ENCODE measurements at places on chromosomes 1 and 21.

GRCh38 chr1:179820226-179820970, 57.2 kb downstream of the TOR1AIP2 start:
- DNase-seq: no peak

DNA sequence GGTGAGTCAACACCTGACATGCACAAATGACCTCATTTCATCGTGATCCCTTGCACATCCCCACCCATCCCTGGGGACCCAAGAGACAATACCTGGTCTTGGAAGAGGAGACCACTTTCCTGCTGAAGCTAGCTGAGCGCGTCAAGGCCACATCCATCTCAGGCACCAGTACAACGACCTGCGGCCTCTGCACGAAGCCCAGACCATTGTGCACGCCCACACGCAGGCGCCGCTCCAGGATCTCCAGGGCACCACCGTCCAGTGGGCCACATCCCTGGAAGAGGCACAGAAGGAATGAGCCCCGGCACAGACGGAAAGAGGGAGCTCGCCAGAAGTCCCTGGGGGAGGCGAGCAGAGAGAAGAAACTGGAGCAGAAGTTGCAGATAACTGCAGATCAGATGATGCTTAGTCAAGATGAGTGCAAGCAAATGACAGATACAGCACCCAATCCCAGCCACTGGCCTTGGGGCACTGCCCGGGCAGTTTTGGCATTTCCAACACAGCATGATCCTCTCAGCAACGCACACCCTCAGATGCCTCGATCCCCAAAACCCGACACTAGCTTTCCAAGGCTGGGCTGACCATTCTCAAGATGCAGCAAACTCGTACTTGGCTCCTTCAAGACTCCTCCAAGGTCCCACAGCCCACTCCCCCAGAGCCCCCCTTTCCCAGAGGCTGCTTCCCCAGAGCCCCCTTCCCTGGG, 44.1 kb downstream of the NPHP4 start:
- DNase-seq: no peak

GRCh38 chr1:58505286-58505685, 41.2 kb downstream of the OMA1 start:
- no peak for DNase-seq

DNA sequence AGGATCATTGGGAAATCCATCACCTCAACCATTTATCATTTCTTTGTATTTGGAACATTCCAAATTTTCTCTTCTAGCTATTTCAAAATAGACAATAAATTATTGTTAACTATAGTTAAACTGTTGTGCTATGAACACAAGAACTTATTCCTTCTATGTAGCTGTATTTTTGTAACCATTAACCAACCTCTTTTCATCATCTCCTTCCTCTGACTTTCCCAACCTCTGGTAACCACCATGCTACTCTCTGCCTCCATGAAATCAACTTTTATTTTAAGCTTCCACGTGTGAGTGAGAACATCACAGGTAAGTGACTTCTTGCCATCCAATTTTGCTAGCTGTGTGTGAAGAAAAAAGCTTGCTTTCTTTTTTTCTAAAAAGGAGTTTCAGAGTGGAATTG, 418 bp downstream of the IFI44L start:
- DNase-seq: no peak

- DNase-seq: no peak
These were observed 40.7 kb upstream of the BCAR3 start for GRCh38 chr1:93722081-93723031.
